Activated CD4-positive, alpha-beta T cell treated with anti-CD3 and anti-CD28 coated beads for 24 hours (primary cell): ENCODE measurements at places on chromosomes 12 and 14.

- DNase-seq = no peak
These were observed 11.9 kb downstream of the CACNA2D4 start for GRCh38 chr12:1906579-1906978.

DNA sequence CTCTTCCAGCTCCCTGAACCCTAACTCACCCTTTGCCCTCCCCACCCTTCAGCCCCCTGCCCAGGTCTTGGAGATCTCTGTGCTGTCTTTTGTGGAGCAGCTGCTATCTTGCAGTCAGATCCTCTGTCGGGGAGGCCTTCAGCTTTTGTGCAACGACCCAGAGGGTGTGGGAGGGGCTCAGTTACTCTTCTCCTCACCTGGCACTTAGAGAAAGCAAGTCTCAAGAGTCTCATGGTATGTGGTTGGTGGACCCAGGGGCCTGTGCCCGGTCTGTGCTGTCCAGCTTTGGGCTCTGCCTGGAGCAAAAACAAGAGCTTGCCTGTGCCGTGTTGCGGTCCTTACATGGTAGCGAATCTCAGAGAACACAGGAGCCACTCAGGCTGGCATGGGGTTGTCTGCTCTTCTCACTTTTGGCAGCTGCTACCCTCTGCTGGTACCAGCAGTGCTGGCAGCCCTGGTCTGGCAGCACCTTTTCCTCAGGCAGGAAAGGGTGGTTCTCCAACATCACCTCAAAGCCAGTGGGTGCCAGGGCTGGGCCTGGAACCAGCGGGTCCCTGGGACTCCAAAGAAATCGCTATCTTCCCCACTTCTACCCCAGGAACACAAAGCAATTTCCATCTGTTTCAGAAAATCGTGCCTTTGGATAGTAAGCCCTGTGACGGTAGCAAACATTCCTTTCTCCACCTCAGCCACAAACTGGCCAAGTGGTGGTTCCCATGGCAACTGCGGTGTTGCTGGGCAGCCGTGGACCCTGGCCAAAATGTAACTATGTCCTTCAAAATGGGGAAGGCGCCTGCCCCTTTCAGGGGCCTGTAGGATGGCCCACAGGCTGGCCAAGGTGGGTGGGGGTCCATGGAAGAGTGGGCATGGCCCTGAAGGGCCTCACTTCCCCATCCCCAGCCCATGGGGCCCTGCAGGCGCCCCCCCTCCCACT lies 90.0 kb downstream of the RIN3 start:
- DNase-seq = no peak

DNA sequence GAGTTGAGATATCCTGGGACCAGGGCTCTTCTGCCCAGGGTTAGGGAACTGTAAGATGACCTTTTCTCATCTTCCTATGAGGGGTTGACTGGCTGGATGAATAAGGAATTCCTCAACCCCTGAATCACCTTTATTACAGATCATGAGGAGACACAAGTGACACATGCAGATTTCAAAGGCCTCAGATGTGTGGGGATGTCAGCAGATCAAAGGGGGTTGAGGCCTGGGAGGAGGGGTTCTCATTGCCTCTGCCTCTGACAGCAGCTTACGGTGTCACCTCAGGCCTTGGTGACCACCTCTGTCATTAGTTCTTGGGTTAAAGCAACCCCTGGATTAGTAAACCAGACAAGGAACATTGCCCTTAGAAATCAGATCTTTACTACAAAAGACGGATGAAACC lies 2.1 kb upstream of the KRT72 start:
- no peak for DNase-seq

- DNase-seq = no peak
These were observed 691 bp downstream of the SLC2A13 start for GRCh38 chr12:40105265-40105514.

DNA sequence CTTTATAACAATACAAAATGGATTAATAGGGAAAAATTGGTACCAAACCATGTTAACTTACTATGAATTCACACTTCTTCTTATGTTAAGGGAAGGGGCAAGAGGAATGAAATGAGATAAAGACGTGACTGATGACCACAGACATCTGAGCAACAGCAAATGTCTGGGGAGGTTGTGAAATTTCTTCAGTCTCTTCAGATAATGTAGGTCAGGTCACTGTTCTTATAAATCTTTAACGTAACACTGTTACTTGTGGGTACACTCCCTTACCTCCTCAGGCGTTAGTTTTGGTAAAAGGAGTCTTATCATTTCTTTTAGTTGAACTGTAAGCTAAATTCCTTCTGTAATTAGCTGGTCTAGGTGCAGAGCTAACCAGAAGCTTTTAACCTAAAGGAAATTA lies 405.0 kb upstream of the LRFN5 start:
- no peak for DNase-seq

GRCh38 chr12:132323171-132324010 lies 6.0 kb downstream of the GALNT9 start:
- DNase-seq = no peak

- DNase-seq = no peak
These were observed 305.4 kb upstream of the SEL1L start for GRCh38 chr14:81839056-81839455.

DNA sequence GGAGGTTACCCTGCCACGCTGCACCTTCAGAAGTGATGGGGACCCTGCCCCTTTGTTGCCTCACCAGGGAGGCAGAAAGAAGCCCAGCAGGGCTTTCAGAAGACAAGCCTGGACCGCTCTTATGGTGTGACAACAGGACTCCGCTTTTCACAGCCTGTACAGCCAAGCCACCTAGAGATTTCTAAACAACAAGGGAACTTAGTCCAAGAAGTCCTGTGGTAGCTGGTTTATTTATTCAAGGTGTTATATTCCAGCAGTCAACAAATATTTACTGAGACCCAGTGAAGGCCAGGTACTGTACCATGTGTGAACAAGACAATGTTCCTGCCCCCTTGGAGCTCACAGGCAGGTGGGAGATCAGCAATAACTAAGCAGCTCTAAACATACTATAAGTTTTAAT lies 4.0 kb upstream of the TMEM229B start:
- no peak for DNase-seq
